ENCODE measurements at places on chromosomes 12 and 14.

DNA sequence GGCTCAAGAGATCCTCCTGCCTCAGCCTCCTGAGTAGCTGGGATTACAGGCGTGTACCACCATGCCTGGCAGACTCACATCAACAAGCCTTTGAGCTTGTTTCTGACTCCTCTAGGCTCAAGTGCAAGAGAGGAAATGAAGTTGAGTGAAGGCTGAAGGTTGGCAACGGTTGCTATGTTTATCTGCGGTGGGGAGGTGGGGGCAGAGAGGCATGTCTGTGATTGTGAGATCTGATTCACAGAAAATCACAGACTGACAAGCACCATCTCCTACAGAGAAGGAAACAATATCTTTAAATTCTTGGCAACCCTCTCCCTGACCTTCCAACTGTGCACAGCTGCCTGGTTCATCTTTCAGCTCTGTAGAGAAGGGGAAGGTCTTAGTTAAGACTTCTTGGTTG lies 22.1 kb upstream of the NINJ2 start:
- DNase-seq: peak; percentile 75

- DNase-seq: no peak
Measured at GRCh38 chr12:112611908-112612307, 179.6 kb upstream of the RPH3A start.

GRCh38 chr12:508145-508544 lies 48.4 kb downstream of the B4GALNT3 start:
- DNase-seq: no peak

DNA sequence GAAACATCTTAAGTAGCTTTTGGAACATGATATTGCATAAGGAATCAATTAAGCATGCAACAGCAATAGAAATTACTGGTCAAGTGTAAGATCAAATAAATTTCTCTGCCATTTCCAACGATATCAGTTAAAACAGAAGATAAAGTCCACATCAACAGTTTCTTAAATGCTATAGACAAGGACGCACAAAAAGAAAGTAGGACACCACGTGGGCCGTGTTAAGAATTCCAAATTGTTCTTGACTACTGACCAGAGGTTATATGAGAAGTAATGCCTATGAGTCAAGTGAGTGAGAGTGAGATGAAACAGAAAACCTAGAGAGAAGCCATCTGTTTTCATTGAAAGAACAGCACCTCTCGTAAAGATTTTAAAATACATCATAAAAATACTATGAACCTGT lies 318.2 kb downstream of the TMEM117 start:
- no peak for DNase-seq

DNA sequence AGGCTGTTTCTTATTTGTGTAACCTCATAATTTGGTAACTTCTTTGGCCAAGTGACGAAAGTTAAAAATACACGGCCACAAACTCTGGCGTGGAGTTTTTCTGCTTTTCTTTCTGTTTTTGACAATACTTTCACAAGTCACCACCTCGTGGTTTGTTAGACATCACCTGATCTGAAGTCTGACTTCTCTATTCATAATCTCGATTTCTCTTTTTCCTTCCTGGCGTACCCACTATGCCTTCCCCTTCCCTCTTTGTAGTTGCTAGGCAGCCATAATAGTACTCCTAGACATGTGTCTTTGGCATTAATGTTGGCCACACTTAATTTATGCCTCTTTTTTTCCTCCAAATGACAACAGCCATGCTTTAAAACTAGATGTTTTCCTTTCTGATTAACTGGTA lies 97.6 kb downstream of the POLR3B start:
- no peak for DNase-seq

- peak; percentile 70 for DNase-seq
Measured at GRCh38 chr14:104876251-104876699, 11.2 kb downstream of the CEP170B start.

DNA sequence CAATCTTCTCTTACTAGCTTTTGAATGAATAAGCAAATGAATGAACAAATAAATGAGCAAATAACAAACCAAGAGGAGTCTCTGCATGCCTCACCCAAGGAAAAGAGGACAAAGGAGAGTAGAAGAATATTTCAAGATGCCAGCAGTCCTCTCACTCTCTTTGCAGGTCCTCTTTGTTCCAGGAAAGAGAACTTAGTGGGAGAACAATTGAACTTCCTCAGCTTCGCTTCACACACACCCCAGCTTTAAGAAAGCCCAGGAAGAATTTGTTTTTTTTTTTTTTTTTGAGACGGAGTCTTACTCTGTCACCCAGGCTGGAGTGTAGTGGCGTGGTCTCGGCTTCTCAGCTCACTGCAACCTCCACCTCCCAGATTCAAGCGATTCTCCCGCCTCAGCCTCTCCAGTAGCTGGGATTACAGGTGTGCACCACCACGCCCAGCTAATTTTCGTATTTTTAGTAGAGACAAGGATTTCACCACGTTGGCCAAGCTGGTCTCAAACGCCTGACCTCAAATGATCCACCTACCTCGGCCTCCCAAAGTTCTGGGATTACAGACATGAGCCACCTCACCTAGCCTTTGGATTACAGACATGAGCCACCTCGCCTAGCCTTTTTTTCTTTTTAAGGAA lies 20.4 kb downstream of the KRT18 start:
- no peak for DNase-seq

Data from activated T-cell treated with anti-CD3 and anti-CD28 coated beads, Interleukin-2, amount 50 U/mL, for 48 hours (primary cell).